Urinary bladder (tissue), 4 donors: ENCODE measurements at places on chromosomes 12 and 14. TPM values are rescaled to one million over a fixed set of nuclear protein-coding genes. Genes with fewer than 3 reads are reported as not detected.

- DNase-seq = no peak
Observed at GRCh38 chr12:75634244-75635222, 123.1 kb upstream of the KRR1 start.

DNA sequence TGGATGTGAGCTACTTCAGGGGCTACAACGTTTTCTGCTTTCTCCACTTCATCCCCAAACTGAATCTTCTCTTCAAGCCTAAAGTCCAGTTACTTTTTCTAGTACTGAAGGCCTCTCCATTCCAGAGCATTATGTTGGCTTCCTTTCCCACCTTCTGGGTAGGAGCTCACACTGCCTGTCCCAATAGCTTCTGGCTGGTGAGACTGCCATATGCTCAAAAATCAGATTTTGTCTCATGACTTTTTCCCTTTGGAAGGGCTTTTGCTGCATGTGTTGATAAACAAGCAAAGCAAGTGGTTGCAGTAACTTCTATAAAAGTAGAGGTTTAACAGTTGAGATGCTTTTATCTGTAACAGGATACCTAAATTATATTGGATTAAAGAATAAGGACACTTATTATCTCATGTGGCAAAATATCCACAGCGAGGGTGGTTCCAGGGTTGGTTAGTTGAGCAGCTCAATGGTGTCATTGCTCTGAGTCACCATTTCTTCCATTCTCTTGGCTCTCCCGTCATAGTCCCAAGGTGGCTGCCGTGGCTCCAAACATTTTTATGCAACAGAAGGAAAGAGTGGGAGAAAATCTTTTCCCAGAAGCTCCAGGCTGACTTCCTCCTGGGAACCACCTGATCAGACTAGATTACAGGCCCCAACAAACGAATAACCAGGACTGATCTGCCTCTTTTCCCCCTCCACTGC is 15.1 kb upstream of the PPFIBP1 start:
- no peak for DNase-seq

DNA sequence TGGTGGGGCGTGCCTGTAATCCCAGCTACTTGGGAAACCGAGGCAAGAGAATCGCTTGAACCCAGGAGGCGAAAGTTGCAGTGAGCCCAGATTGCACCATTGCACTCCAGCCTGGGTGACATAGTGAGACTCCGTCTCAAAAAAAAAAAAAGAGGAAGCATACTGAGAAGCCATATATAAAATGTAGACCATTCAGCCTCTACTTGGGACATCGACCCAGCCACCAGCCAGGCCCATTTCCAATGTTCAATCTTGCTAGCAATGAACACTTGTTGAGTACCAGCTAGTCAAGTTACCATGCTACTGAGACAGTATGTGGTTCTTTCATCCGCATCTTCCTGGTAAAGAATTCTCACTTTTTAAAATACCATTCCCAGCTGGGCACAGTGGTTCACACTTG is 33.4 kb upstream of the RASSF8 start:
- DNase-seq = no peak

DNA sequence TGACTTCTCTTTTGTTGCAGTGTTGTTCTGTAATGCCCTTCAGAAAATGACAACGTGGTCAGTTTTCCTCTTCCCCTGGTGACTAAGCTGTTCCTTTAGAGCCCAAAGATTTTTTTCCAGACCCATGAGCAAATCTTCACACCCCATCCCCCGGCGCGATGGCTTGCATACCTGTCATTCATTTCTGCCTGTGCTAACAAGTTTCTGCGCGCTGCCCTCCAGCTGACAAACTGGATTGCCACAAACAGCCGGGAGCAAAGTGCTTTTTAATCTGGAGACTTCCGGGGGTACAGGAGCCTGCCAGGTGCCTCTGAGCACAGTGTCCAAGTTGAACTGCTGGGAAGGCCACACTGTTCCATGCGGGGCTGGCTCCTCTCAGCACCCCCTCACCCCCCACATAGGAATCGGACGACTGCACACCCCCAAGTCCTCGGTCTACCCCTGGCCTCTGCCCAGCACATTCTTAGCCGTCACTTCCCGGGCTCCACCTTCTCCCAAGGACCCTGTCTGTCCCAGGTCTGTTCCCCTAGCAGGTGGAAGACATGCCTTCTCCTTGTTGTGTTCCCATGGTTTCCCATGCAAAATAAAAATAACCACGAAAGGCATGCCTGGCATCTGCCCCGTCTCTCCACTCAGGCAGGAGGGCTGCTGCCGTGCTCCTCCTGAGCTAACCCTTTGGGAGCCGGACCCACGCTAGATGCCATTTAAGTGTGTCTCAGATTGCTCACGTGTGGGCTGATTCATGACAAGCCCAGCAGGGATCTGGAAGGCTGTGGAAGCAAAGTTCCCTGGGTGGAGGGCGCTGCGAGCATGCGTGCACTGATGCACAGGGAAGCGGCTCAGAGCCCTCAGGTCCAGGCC is 14.1 kb downstream of the RILPL1 start:
- peak; percentile 67 for DNase-seq

DNA sequence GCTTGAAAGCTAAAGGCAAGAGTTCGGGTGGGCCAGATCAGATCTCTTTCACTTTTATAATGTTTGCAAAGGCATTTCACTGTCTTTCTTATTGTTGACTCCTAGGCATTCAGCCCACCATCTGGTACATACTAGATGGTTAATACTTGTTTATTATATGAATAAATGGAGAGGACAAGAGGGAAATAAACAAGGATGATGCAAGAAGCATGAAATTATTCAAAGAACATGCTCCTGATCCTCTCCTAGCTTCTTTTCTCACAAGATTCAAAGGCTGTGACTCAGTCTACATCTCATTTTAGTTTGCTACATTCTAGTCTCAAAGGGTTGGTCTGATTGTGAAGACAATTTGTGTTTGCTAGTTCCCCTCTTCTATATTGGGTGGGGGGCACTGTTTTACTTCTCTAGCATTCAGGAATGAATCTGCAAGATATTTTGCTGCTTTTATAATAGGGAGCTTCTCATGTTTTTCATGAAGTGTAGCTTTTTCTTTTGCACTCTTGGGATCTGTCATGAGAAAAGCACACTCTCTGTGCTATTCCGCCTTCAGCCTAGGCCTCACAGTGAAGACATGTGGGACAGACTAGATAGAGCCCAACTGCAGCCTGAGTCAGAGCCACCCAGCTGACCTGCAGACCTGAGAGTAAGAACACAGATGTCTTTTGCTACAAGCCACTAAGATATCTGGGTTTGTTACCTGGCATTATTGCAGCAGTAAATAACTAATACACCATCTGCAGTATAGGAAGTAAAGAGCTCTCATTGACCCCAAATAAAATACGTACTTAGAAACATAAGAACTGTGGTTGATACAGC is 65.7 kb downstream of the PTHLH start:
- no peak for DNase-seq

- no peak for DNase-seq
Observed at GRCh38 chr14:98877065-98877464, 394.9 kb downstream of the BCL11B start.

DNA sequence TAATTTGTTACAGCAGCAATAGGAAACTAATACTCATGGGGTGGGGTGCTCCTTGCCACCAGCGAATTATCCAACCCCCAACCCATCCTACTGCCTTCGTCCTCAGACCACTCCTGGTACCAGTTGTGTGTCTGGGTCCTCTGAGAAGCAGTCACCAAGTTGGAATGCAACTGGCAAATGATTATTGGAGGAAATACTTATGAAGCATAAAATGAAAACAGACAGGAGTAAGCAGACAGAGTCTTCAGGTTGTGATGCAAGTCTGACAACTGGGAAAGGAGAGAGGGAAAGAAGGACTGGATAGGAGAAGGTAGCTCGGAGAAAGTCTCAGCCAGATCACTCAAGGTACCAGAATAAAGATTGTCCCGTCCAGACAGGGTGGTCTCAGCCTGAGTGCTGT is 181.1 kb upstream of the ARID2 start:
- no peak for DNase-seq

- DNase-seq = no peak
Observed at GRCh38 chr12:108949976-108950375, 70.1 kb downstream of the DAO start.

DNA sequence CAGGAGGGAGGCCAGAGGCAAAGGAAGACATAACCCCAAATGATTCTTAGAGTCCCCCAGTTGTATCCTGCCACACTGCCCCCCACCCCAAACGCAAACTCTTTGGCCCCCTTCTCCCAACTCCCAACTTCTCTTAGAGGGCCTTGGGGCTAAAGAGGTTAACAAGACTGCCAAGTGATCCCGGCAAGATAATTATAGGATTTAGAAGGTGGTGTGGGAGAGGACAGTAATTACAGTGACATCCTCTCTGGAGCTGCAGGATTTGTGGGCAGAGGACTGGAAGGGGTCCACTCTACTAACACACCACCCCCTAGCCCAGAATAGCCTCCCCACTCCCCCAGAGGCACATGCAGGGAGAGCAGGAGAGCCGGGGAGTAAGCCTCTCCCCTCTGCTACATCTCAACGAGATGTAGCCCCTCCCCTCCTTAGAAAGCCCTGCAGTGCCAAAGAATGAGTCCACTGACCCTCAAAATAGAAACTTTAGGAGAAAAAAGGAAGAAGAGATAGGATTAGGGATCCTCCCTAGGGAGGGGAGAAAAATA is 5.3 kb upstream of the GDF11 start:
- DNase-seq = no peak

DNA sequence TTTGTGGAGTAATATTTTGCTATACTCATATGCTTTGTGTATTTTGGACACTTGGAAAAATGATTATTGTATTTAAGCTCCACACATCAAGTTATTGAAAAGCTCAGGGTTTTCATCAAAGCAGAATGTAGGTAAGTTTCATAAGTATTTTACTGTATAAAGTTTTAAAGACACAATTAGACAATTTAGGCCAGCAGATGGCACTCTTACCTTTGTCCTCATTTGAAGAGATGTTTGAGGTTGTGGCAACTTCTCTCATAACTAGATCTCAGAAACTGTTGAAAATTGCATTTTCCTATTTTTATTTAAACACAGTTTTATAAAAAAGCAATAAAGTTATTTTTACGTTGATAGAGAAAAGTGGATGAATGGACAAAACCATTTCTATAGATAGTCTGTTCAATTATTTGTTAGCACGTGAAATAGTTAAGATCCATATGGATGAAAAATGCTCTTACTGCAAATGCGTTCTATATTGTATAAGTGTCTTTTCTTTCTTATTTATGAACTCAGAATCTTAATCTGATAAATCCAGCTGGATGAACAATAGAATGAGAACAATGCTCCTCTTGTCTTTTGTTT is 300.0 kb downstream of the AEBP2 start:
- peak; percentile 63 for DNase-seq

- no peak for DNase-seq
Observed at GRCh38 chr14:33454022-33454595, 496.8 kb downstream of the EGLN3 start.

GRCh38 chr14:32206552-32206951 is 3.5 kb upstream of the RNU6-8 start:
- DNase-seq = no peak

- DNase-seq = no peak
Observed at GRCh38 chr12:93536111-93536765, 36.2 kb upstream of the SOCS2 start.

GRCh38 chr12:58104351-58104755 is 163.0 kb downstream of the ATP23 start:
- no peak for DNase-seq

GRCh38 chr12:69661386-69661785 is 37.7 kb downstream of the BEST3 start:
- no peak for DNase-seq

TMEM229B gene
- 4.4 TPM for polyA plus RNA-seq

P2RX2 gene
- 0.37 TPM for polyA plus RNA-seq

TMEM117 gene
- polyA plus RNA-seq = 9.2 TPM

ASPG gene
- 2.7 TPM for polyA plus RNA-seq

TAS2R20 gene
- polyA plus RNA-seq = 0.22 TPM

SOAT2 gene
- 0.30 TPM for polyA plus RNA-seq

SSTR1 gene
- 2.6 TPM for polyA plus RNA-seq

WSCD2 gene
- 2.3 TPM for polyA plus RNA-seq

DEGS2 gene
- polyA plus RNA-seq = 6.2 TPM

CCDC175 gene
- polyA plus RNA-seq = not detected
